ENCODE measurements at places on chromosomes 12 and 14. TPM values are rescaled to one million over a fixed set of nuclear protein-coding genes. Genes with fewer than 3 reads are reported as not detected.

KTN1 gene
- 99.3 TPM for total RNA-seq

TRHDE gene
- 0.23 TPM for total RNA-seq

LDHB gene
- 814 TPM for total RNA-seq

PAX9 gene
- 0.16 TPM for total RNA-seq

- no peak for DNase-seq
Observed at GRCh38 chr14:95101736-95102679, 55.3 kb downstream of the DICER1 start.

RACGAP1 gene
- 14.8 TPM for total RNA-seq

- no peak for DNase-seq
Observed at GRCh38 chr12:14369311-14369710, 3.8 kb downstream of the ATF7IP start.

GRCh38 chr12:63941879-63942278 lies 97.4 kb downstream of the SRGAP1 start:
- DNase-seq, result no peak

SYT1 gene
- 0.09 TPM for total RNA-seq

OTOGL gene
- total RNA-seq, result not detected

DNA sequence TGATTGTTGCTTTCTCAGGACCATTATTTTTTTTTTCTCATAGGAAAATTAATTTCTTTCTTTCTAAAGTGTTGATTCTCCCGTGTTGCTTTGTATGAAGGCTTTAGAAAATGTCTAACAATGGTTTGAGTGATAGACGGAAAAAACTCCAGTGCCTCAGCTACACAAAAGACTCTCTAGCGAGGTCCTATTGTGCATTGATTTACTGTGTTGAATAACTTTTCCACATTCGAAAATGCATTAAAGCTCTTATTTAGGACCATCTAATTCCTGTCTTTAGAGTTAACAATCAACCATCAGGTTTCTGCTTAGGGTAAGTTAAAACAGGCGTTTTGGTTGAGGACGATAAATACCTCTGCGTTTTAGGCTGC lies 99.6 kb downstream of the PTPN11 start:
- DNase-seq, result no peak

GRCh38 chr12:112148031-112148513 lies 22.7 kb downstream of the TRAFD1 start:
- no peak for DNase-seq

FAIM2 gene
- total RNA-seq, result 0.30 TPM

DNA sequence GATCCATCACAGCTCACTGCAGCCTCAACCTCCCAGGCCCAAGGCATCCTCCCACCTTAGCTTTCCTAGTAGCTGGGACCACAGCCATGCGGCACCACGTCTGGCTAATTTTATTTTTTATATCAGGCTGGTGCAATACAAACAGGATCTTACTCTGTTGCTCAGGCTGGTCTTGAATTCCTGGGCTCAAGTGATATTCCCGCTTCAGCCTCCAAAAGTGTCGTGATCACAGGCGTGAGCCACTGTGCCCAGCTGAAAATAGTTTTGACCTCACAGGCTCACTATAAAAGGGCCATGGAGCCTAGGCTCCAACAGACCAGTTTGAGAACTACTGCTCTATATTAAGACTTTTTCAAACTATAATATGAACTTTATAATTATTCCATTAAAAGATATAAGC lies 37.3 kb downstream of the SNX6 start:
- DNase-seq, result no peak

DNA sequence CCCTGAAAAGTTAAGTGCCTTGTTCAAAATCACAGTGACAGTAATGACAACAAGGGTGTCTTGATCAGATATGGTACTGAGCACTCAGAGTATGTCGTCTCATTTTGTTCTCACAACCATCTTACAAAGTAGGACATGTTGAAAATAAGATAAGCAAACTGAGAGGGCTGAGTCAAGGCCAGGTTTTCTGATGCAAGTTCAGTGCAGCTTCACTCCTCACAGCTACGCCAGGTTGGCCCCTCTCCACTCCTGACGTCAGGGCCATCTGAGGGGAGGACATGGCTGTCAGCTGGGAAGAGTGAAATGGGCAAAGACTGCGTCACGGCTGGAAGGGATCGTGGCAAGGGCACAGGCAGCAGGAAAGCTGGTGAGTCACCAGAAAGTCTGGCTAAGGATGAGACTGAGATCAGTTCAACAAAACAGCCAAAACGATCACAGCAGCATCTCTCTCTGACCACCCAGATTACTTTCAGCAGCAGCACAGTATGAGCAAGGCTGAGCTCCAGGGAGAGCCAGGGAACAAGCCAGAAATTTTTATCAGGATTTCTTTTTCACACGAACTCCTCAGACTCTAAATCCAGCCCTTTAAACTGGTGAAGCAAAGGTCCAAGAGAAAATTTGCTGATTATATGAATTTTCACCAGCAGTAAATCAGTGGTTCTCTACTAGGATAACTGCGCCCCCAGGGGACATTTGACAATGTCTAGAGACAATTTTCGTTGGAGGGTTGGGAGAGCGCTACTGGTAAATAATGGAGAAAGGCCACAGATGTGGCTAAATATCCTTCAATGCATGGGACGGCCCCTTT lies 297.9 kb upstream of the AMIGO2 start:
- DNase-seq, result no peak

IL25 gene
- total RNA-seq, result not detected

DNA sequence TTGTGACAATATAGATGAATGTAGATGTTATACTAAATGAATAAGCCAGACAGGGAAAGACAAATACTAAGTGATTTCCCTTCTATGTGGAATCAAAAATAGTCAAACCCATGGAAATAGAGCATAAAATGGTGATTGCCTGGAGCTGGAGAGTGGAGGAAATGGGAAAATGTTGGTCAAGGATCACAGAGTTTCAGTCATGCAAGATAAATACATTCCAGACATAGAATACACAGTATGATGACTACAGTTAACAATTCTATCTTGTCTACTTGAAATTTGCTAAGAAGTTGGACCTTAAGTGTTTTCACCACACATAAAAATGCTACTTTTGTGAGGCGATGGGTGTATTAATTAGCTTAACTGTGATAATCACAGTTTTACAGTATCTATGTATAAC lies 1182.7 kb downstream of the AACS start:
- DNase-seq, result no peak

Data from T-cell (primary cell).